NB4 (cell line): ENCODE measurements at places on chromosomes 2 and 18.
A peak's percentile ranks its signal among the peaks of the same experiment; 100 is the strongest.

- DNase-seq = no peak
Observed at GRCh38 chr18:52499644-52500043, 159.6 kb downstream of the DCC start.

DNA sequence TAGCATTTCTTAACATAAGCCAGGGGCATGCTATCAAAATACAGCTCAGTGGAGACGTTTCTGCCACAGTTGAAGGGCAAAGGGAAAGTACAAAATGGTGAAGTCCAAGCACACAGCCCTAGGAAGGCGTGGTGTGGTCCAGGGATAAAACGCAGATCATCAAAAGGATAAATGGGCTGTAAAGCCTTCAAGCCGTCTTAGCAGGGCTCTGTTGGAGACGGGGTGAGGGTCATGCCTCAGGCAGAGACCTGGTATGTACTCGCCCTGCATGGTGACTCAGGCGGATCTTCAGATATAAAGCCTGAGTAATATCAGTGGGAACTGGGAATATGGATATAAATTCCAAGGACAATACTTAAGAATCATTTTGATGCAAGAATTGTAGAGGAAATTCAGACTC lies 61.2 kb downstream of the NGEF start:
- DNase-seq = no peak

DNA sequence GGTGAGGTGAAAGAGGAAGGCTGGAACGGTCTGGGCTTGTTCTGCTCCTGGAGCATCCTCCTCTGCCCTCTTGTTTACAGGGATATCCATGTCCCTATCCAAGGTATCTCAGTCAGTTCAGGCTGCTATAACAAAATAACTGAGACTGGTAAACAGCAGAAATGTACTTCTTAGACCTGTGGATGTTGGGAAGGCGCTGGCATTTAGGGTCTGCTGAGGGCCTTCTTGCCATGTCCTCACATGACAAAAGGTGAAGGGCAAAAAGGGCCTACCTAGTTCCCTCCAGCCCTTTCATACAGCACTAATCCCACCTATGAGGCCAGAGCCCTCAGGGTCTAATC lies 65.6 kb downstream of the INPP4A start:
- no peak for DNase-seq

DNA sequence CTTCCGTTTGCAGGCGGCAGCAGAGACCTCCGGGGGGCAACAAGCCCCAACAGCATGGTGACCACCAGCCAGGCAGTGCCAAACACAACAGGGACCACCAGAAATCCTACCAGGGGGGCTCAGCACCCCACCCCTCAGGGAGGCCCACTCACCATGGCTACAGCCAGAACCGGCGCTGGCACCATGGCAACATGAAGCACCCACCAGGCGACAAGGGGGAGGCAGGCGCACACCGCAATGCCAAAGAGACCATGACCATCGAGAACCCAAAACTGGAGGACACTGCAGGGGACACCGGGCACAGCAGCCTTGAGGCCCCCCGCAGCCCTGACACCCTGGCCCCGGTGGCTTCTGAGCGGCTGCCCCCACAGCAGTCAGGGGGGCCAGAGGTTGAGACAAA lies 192.9 kb downstream of the SMAD7 start:
- no peak for DNase-seq

DNA sequence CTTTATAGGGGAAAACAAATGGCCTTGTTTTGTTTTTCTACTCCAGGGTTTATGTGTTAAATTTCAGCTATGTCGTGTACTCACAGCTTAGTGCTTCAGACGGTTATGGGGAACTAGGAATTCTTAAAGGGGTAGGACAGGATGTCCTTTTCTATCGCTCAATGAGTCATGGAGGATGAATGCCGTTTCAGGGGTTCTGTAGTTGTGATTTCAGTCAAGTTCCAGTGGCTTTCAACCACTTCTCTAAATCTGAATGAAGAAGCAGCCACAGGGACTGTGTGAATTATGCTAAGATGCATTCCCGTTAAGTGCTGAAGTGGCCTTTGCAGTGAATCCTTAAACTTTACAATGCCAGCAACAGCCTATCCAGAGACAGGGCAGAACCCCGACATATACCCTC lies 1231.7 kb upstream of the ZEB2 start:
- peak; percentile 92 for DNase-seq

- DNase-seq = no peak
Observed at GRCh38 chr2:62050456-62051045, 145.1 kb downstream of the COMMD1 start.

- DNase-seq = peak; percentile 50
Observed at GRCh38 chr2:47174733-47175361, 19.7 kb upstream of the STPG4 start.

GRCh38 chr2:232633413-232634205 lies at the start of gene EFHD1:
Gene EFHD1 (plus strand): TSS chr2:232633604. CDS start chr2:232633705, 101 bp downstream.
- peak; percentile 76 for DNase-seq

GRCh38 chr2:190685333-190685732 lies 36.5 kb downstream of the NAB1 start:
- no peak for DNase-seq

DNA sequence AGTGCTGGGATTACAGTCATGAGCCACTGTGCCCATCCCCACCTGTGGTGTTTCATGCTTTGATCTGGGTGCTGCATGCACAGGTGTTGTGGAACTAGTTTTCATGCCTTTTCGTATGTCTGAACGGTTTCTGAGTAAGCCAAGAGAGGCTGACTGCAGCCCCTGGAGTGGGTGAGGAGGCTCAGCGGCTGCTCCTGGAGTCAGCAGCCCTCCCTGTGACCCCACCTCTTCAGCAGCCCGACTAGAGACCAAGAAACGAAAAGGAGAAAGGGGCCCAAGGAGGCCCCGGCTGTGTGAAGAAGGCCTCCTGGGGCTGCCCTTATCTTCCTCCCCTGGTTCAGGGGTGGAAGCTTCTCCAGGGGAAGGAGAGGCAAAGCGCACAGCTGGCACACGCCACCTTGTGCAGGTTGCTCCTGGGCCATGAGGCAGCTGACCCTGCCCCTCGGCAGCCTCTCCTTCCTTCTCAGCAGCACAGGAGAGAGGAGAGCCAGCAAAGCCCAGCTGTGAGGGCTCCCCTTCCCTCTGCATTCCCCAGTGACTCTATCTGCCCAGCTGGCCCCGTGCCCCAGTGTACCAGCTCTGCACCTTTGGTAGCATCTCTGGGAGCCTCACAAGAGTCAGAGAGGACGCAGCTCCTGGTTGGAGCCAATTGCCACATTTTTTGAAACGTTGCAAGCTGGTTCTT lies 182.5 kb upstream of the HS6ST1 start:
- no peak for DNase-seq
